GM12891 (cell line): ENCODE measurements at places on chromosomes 7 and 10.
A peak's percentile ranks its signal among the peaks of the same experiment; 100 is the strongest.

- DNase-seq = peak; percentile 42
Observed at GRCh38 chr7:158824028-158824427, 5.3 kb downstream of the ESYT2 start.

- no peak for DNase-seq
Observed at GRCh38 chr7:151173386-151174245, 6.1 kb upstream of the GBX1 start.

DNA sequence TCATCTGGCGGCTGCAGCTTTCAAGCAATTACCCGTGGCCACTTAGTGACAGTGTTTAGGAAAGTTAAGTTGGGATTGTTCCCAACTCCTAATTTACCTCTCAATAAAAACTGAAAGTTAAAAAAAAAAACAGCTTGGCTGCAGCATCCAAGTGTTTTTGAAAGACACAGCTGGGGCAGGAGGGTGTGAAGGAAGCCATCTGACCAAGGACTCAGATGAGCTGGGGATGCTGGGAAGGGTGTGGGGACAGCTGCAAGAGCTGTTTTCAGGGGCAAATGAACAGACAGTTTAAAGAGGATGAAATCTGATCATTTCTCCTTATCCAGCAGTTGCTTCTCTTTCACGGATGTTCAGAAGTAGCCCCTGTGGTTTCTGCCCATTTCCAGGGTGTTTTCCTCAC is 129.2 kb upstream of the CDCA7L start:
- no peak for DNase-seq

GRCh38 chr10:99605351-99605750 is 14.9 kb downstream of the SLC25A28 start:
- no peak for DNase-seq
